ENCODE measurements at places on chromosomes 3 and 15.
A peak's percentile ranks its signal among the peaks of the same experiment; 100 is the strongest.

- DNase-seq, result no peak
These were observed 334.5 kb upstream of the UMPS start for GRCh38 chr3:124395584-124396338.

- no peak for DNase-seq
These were observed 30.0 kb upstream of the CHD2 start for GRCh38 chr15:92870010-92870591.

DNA sequence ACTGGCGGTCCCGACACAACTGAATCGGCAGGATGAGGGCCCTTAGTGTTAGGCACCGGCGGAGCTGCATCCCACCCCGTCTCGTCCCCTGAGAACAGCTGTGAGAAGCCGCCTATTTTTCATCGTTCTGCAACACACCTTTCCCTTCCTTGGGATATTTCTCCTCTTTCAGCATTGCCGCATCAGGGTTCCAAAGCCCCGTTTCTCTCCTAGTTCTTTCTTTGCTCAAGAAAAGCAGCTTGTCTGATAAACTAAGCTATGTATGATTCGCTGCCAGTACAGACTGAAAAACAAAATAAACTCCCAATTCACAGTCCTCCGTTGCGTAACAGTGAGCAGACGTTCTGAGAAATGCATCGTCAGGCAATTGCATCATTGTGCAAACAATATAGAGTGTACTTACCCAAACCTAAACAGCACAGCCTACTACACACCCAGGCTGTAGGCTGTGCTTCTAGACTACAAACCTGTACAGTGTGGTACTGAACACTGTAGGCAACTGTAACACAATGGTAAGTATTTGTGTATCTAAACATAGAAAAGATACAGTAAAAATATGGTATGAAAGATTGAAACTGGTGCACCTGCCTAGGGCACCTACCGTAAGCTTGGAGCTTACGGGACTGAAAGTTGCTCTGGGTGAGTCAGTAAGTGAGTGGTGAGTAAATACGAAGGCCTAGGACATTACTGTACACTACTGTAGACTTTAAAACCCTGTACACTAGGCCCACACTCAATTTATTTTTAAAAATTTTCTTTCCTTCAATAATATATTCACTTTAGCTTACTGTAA, 8.9 kb upstream of the ADAMTS17 start:
- DNase-seq, result no peak

DNA sequence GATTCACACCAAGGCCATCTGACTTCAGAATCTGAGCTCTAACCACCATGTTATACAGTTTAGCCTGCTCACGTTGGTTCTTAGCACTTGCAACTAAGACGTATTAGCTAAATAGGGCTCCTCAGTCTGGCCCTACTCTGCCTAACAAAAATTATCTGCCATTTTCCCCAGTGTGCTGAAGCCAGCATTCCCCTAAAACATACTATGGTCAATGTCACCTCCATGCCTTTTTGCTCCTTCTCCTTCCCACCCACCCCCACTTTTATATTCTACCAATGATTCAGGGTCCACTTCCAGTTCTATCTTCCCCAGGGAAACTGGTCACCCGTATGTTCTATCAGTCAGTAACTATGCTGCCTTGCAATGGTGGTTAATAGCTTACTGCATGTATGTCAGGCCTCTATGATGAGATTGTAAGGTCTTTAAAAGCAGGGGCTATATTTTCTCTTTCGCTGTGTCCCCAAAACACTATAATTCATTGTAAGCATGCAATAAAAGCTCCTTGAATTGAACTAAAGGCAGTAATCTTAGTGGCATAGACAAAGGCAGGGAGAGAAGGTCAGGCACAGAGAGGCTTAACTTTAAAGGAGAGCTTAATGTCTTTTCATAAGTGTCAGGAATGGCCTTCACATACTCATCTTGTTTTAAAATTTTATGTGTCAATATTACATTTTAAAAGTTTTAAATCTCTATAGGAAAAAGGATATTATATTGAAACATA, 23.3 kb downstream of the POPDC2 start:
- DNase-seq, result no peak

GRCh38 chr3:6066397-6066796, 794.5 kb upstream of the GRM7 start:
- DNase-seq, result no peak

DNA sequence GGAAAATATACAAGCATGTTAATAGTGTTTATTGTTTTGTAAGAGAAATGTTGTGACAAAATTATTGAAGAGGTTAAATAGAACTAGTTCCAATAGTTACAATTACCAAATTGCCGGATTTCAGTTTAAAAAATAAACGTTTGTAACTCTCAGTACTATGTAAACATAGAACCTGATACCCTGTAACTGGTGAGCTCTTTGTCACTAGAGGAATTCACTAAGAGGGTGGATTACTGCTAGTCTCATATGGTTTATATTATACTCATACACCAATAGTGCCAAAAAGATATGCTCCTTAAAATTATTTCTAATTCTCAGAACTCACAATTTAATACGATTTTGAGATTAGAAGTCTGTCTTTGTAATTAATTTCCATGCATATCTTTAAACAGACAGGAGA, 7.6 kb upstream of the GMNC start:
- no peak for DNase-seq

- DNase-seq, result no peak
These were observed 19.4 kb upstream of the SKOR1 start for GRCh38 chr15:67805666-67806516.

- no peak for DNase-seq
These were observed 227.7 kb downstream of the ADAMTS17 start for GRCh38 chr15:100114100-100114499.

- no peak for DNase-seq
These were observed 26.4 kb downstream of the FAH start for GRCh38 chr15:80179025-80179759.

GRCh38 chr3:134869153-134869726, 74.2 kb downstream of the EPHB1 start:
- peak; percentile 41 for DNase-seq

GRCh38 chr3:37163262-37164015, 10.9 kb downstream of the LRRFIP2 start:
- DNase-seq, result no peak

- DNase-seq, result no peak
These were observed 65.0 kb upstream of the IQSEC1 start for GRCh38 chr3:13137941-13138832.

GRCh38 chr3:188269040-188269439, 115.1 kb downstream of the LPP start:
- DNase-seq, result no peak

- no peak for DNase-seq
These were observed 232.9 kb downstream of the UACA start for GRCh38 chr15:70530503-70530902.

DNA sequence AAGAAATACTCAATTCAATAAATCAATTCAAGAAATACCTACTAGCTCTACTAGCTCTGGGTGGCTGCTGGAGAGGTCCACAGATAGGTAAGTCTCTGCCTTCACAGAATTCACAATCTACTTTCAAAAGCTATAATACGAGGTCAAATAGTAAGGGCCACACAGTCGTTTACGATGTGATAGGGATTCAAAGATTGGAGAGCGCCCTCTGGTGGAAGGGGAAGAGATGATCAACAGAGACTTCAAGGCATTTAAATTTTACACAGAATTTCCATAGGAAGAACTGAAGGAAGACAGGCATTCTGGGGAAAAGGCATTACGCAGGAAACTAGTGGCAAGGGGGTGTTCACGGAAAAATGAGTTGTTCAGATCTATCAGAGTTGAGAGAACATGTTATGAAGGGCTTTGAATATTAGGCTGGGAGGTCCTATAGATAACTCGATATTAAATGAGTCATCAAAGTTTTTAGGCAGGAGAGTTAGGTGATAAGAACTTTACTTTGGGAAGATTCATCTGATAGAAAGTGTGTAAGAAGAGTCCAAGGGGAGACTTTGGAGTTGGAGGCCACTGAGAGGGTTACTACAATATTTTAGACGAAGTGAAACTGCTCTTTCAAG, 128.8 kb downstream of the FRMD5 start:
- peak; percentile 55 for DNase-seq

DNA sequence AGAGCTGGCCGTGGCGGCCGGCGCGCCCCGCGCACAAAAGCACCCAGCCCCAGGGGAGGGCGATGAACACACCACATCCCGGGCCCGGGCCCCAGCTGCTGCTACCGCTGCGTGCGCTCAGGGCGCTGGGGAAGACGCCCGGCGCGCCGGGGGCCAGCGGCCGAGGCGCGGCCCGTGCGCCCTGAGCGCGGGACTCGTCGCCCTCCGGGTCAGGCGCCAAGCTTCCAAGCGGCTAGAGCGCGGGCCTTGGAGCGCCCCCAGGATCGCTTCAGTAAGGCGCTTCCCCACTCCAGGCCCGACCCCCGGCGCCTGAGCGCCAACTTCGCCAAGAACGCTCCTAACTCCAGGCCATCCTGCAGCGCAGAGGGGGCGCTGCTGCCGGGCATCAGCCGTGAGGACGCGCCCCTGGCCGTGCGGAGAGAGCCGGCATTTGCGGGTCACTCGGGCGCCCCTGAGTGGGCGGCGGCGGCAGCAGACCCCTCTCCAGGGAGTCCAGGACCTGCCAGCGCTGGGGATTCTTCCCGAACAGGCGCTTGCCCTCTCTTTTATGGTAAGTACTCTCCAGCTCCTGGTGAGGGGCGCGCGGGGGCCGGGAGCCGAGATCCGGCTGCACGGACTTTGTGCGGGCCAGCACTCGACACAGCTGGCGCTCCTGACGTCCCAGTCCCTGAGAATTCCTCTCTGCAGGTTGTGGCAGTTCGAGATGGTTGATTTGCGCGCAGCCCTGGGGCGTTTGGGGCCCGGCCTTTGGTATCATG, 475 bp downstream of the SPSB4 start:
- no peak for DNase-seq

DNA sequence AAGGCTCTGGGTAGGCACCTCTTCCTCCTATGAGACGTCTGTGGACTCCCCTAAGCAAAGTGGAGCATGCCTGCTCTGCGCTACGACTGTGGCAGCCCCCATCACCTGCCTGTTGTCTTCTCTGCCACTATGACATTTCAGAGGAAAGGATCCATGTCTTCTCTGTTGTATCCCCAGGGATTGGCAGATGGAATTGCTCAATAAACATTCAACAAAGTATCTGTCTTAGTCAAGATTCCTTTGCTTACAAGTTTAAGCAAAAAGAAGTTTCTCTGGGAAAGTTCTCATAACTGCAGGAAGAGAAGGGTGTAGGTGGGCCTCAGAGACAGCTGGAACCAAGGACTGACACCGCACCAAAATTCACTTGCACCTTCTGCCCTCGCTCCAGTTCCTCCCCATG, 34.3 kb downstream of the AMOTL2 start:
- no peak for DNase-seq

DNA sequence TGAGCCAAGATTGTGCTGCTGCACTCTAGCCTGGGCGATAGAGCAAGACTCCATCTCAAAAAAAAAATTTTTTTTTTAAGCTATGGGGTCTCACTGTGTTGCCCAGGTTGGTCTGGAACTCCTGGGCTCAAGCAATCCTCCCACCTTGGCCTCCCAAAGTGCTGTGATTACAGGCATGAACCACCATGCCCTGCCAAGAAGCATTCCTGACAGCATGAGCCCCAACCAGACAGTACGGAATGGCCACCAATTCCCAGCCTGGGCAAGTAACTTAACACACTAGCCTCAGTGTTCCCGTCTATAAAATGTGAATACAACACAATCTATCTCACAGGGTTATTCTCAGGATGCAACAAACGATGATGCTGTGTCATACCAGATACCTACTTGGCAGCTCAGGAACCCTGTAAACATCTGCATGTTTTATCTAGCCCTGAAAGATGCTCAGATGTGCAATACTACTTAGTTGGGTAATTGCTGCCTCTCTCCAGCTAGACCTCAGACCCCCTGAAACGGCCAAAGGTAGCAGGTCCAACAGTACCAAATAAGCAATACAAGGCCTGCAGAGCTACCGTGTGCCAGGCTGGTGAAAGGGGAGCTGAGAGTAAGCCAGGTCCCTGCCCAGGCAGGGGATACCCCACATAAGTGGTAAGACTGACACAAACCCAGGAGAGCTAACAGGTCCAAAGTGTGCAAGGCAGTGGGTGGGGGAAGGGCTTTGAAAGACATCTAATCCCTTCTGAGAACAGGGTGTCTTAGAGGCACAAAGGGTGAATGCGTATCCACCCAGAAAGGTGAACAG, 1.9 kb downstream of the TKT start:
- DNase-seq, result no peak

Measured in NCI-H2107 (cell line).